ENCODE measurements at places on chromosomes 13 and 19.

DNA sequence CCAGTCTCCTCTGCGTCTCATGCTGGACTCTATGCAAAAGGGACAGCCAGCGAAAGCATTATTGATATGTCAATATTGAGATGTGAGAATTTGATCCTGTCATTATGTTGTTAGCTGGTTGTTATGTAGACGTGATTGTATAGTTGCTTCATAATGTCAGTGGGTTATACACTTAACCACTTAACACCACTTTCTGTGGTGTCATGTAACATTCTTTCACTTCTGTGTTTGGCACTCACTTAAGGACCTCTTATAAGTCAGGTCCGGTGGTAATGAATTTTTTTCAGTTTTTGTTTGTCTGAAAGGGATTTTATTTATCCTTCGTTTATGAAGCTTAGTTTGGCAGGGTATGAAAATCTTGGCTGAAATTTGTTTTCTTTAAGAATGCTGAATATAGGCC lies 7.1 kb upstream of the SIGLEC7 start:
- DNase-seq = no peak

GRCh38 chr19:2012941-2013682 lies 2.4 kb downstream of the BTBD2 start:
- no peak for DNase-seq

DNA sequence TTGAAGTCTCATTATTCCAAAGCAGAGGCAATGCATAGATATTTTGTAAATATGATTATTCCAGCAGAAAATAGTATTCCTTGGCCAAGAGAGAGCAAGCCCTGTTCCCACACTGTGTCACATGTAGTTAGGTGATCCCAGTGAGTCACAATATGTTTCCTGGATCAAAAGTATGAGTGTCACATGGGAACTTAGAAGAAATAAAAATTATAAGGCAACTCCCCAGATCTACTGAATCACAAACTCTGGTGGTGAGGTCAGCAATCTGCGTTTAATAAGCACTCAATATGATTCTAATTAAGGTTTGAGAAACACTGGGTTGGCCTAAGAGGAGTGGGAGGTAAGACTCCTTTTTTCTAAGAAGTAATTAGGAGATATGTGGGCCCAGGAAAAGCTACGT lies 1504.5 kb upstream of the PCDH20 start:
- DNase-seq = no peak

DNA sequence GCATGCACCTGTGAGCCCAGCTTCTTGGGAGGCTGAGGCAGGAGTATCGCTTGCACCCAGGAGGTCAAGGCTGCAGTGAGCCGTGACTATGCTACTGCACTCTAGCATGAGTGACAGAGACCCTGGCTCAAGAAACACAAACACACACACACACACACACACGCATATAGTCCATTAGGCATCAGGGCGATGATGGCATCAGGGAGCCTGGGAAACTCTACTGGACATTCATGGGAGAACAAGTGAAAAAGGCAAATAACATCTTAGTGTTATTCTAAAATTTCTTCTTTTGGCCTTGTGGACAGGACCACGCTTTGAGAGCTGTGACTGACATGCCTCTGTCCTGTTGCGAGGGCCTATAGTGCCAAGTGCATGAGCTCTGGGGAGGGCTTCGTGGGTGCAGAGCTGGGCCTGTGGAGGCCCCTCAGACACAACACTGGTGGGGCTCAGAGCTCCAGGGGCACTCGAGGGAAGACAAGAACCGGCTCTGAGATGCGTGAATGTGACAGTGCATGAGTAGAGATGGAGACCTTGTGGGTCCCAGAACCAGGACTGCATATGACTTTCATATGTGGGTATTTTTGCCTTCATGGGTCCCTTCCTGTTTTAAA lies 8.0 kb upstream of the USF2 start:
- DNase-seq = no peak

DNA sequence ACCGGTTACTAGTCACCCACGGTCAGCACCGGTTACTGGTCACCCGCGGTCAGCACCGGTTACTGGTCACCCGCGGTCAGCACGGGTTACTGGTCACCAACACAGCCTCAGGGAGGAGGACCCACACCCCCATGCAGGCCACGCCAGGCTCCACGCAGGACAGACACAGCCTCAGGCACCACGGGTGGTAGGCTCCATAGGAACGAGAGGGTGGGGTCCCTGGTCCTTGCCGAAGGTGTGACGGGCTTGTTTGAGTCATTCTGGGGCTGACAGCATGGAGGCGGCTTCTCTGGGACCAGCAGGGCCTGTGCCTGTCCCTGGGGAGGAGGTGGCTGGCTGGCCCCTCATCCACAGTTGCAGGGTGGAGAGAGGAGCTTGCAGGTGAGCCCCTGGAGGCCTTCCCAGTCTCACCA lies 122.8 kb upstream of the SOX1 start:
- no peak for DNase-seq

GRCh38 chr13:80924596-80924995 lies 583.7 kb upstream of the SPRY2 start:
- no peak for DNase-seq

DNA sequence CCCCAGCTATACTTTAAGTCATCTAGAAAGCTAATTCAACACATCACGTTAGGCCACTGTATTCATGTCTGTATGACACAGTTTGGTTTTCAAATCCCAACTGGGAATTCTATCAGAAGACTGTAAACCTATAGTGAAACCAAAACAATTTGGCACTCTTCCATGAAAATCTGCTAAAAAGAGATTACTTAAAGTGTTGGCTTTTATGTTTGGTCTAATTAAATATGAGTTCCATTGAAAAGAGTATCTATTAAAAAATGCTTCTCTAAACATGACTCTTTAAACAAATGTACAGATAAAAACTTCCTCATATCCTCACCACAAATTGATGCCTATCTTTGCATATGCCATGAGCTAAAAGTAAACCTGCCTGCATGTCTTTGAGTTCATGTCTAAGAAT lies 25.4 kb downstream of the PCDH9 start:
- DNase-seq = no peak

DNA sequence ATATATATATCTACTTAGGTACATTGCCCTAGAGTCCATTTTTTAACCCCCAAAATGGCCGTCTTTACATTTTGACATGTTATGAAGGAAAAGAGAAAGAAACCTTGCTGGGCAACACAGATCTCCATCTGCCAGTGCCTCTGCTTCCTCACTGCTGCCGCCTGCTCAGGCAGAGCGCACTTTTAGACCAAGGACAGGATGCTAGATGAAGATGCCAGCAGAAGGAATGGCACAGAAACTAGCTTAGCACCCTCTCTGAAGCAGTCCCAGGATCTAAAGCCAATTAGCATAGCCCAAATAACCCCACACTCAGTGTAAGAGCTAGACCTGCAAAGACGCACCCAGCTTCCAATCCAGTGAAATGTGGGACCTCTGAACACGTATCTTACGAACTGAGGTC lies 111.9 kb downstream of the RXFP2 start:
- no peak for DNase-seq

DNA sequence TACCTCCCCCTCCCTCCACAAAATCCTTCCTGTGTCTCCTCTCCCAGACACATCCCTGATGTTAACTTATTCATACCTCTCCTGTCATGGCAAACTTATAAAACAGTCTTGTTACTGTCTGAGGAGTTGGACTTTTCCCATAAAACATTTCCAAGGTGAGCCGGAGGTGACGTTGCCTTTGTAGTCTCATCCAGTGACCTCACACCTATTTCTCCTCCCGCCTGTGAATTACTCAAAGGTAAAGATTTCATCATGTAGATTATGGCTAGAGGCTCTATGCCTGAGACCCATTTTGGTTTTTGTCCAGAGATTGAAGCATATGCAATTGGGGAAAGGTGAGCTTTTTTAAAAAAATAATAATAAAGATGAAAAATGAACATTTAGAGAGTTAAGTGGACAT lies 529.0 kb downstream of the MYO16 start:
- DNase-seq = no peak

DNA sequence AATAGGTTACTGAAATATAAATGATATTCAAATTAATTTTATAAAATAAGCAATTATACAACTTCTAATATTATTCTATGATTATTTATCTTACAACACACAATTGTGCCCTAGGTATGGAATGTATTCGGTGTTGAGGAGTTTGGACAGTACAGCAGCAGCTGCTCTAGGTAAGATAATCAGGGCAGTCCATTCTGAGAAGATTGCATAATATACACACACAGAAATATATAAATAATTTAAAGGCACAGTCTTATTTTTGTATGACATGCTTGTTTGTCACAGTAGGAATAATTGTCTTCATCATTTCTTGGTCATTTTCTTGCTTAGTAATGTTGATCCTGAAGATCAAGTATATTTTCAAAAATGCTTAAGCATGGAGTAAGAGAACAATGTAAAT lies 849.4 kb upstream of the MIR17HG start:
- DNase-seq = no peak

DNA sequence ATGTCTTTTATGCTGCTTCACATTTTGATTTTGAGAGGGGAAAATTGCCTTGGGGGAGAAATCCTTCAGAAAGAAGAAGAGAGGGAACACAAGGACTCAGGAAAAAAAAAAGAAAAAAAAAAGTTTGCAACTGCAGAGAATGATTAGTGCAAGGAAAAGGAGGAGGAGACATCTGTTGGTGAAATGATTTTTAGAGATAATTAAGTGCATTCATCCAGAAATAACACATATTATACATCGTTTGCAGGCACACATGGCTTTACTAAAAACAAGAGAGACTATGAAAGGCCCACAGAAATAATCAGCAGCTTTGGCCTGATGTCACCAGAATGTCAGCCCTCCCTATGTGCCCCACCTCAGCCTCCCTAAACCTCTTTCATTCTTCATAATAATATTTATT lies 1058.2 kb downstream of the PCDH9 start:
- no peak for DNase-seq

GRCh38 chr13:32969516-32969941 lies 46.7 kb upstream of the KL start:
- no peak for DNase-seq

DNA sequence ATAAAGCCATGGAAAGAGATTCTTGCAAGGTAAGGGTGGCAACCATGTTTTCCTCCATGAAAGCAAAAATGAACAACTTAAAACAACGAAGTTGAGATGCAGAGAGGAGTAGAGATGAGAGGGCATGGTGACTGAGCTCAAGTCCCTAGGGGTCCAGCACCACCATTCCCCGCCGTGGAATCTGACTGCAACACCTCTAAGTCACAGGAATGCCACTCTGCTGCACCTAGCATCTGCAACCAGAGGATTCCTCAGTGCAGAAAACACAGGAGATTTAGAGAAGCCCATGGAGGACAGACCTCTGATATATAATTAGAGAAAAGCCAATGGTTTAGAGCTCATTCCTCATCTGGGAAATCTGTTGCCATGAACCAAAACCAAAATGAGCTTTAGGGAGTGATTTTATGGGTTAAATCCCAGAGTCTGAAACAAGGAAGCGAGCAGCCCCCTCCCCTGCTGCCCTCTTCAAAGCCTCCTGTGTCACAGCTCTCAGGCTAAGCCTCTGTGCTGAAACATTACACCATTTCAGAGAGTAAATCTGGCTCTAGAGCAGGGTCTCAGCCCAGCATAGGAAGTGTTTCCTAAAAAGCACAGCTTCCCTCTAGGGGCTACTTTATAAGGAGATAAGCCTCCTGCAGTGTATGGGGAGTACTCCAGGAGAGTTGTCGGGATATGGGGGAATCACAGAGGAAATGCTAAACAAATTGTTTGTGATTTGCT lies 1043.6 kb downstream of the UQCRFS1 start:
- DNase-seq = no peak

GRCh38 chr19:48768994-48769713 lies 13.8 kb downstream of the FGF21 start:
- no peak for DNase-seq
